ENCODE measurements at places on chromosomes 12 and 14.

GRCh38 chr12:75774261-75775052, 257.1 kb downstream of the PHLDA1 start:
- DNase-seq: no peak

GRCh38 chr14:102500158-102500662, 9.4 kb downstream of the ANKRD9 start:
- no peak for DNase-seq

DNA sequence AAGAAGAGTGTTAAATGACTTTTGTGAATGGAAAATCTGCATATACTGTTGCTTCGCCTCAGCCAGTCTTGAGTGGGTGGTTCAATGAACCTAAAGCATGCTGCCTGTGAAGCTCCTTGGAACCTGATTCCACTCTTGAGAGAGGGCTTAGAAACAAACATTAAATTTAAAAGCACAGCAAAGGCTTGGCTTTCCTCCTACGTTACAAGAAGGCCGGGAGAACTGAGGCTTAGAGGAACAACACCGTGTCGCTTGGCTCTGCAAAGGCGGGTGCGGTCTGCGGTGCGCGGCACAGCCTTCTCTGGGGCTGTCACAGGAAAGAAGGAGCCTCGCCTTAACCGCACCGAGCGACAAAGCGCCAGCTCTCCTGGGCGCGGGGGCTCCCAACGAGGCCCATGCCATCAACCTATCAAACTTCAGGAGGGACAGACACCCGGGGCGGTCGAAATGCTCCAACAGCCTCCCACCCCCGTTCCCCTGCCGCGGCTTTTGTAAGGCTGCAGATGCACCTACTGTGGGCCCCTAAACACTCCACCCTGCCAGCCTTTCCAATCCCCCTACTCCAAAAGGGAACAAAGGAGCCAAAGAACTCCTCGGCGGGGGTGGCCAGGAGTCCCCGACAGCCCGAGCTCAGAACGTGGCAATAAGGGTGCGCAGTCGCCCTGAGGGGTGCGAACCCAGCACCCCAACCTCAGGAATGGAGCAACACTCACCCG, 729 bp downstream of the OSBPL8 start:
- peak; percentile 72 for DNase-seq

GRCh38 chr14:96046630-96047029, 7.5 kb downstream of the C14orf132 start:
- DNase-seq: no peak

Data from activated T-cell treated with anti-CD3 and anti-CD28 coated beads for 24 hours (primary cell).